ENCODE measurements at places on chromosomes 3 and 15.

DNA sequence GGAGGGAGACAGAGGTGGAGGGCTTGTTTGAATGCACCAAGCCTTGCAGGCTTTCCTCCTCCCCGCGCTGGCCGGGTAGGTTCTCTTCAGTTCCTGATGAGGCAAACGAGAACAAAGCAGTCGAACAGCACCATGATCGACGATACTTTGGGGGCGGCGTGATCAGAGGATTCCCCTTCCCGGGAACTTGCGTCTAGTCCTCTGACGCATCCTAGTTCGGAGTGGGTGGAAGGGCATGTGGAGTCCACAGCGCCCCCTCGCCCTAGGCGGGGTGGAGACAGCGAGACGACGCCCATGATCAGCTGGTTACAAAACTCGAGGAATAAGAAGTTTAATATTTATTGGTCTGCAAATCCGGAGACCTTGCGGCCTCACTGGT lies 452 bp upstream of the SV2B start:
- no peak for DNase-seq

- DNase-seq: no peak
Measured at GRCh38 chr3:69292959-69293574, 92.8 kb downstream of the FRMD4B start.

DNA sequence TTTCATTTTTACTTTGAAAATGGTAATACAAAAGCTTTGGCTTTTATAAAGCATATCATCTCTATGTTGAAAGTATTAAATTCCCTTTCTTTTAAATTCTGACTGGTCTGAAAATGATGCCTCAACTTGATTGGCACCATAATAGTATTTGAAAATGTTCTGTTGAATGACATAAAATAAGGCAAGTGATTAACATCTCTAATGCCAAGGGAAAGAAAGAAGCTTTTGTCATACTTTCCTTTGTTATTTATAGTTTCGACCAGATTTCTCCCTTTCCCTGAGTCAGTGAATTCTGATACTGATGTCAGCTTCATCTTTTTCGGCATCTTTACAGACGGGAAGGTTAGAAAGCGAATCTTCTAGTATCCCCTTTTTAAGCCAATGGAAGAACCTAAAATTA lies 3.4 kb upstream of the AP4E1 start:
- DNase-seq: no peak

GRCh38 chr15:88804257-88804656 lies 1.0 kb downstream of the ACAN start:
- no peak for DNase-seq

- no peak for DNase-seq
Measured at GRCh38 chr15:56076640-56077039, 83.2 kb upstream of the NEDD4 start.
